Activated naive CD4-positive, alpha-beta T cell treated with anti-CD3 and anti-CD28 coated beads, Interleukin-2, amount 10 ng/mL, durations not matched to agents 5 hours and 36 hours (primary cell): ENCODE measurements at places on chromosomes 11 and 22. TPM values are rescaled to one million over a fixed set of nuclear protein-coding genes. Genes with fewer than 3 reads are reported as not detected.

PRR5 gene
- total RNA-seq: 23.2 TPM

MMP8 gene
- not detected for total RNA-seq

OR52I1 gene
- total RNA-seq: not detected

RFPL3 gene
- total RNA-seq: not detected

CNTF gene
- total RNA-seq: 3.0 TPM

FOLR2 gene
- not detected for total RNA-seq
